Activated CD4-positive, alpha-beta T cell treated with anti-CD3 and anti-CD28 coated beads, Interleukin-2, amount 50 U/mL, for 16 hours (primary cell): ENCODE measurements at places on chromosomes 11 and 22.
A peak's percentile ranks its signal among the peaks of the same experiment; 100 is the strongest.

DNA sequence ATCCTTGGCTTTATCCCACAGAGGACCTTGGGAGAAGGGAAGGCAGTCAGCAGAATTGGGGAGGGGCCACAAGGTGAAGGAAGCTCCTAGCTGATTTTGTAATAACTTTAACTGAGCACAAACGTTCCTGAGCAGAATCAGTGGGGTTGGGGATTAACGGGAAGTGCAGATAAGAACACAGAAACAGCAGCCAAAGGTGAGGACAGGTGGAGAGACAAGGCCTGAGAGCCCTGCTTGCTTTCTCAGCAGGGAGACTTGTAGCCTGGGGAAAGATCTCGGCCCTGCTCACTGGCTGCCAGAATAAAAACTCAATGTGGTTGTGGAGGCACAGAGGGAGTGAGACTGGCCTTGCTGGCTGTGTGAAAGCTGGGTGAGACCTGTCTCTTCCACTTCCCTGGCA is 265.2 kb upstream of the FAT3 start:
- DNase-seq: no peak

DNA sequence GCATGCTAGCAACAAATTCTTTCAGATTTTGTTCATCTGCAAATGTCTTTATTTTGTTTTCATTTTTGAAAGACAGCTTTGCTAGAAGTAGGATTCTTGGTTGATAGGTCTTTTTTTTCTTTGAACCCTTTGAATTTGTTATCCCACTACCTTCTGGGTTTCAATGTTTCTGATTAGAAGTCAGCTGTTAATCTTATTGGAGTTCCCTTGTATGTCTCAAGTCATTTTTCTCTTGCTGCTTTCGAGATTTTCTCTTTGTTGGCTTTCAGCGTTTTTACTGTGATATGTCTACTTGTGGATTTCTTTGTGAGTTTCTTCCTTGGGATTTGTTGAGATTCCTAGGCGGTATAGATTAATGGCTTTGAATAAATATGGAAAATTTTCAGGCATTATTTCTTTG is 27.2 kb upstream of the MS4A8 start:
- DNase-seq: no peak

- DNase-seq: no peak
Measured at GRCh38 chr11:19919050-19919561, 206.5 kb downstream of the NAV2 start.

DNA sequence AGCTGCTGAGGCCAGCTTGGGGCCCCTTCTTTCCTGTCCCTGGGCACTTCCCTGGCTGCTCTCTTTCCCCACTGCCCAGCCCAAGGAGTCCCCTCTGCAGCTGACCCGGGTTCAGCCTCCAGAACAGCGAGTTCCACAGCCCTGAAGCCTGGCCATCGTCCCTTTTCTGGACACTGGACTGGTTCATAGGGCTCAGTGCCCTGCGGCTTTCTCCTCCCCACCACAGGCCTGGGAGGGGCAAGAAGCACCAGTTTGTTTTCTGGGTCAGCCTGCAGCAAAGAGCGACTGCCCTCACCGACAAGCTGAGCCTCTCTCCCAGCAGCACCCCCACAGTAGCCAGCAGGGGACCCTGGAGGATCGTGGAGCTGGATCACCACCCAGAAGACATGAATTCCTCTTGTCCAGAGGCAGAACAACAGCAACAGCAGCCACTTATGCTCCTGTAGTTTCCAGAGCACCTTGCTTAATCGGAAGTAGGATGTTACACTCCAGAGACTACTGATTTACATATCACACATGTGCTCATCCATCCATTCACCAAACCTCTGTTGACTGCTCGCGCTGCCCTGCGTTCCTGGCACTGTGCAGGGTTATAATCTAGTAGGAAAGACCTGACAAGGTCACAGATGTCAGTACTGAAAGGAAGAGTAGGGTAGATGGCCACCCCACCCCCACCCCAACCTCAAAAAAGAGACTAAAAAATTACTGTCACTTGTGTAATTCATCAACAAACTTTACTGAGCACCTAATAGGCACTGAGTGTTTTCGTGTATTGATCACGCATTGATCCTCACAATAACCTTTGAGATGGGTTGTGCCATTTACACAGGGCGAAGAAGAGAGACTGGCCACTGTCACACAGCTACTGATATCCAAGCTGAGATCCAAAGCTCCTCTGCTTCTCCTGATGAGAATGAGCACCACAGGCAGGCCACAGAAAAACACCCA is 13.0 kb upstream of the CXCR5 start:
- DNase-seq: peak; percentile 45

DNA sequence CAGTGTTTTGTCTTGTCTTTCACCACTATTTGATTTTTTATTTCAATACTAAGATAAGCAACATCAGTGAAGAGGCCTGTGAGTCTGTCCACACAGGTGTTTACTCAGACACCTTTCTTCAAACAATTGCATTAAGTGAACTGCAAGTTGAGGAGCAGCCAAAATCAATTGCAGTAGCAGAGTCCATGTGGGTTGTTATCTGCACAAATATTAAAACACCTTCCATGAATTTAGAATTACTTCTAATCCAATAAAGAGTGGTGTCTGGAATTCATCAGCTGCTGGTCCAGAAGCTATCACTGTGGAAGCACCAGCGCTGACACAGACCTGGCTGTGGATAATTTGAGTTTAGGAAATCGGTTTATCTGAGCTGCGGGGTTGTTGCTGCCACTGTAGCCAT is 83.5 kb upstream of the FAT3 start:
- DNase-seq: no peak

DNA sequence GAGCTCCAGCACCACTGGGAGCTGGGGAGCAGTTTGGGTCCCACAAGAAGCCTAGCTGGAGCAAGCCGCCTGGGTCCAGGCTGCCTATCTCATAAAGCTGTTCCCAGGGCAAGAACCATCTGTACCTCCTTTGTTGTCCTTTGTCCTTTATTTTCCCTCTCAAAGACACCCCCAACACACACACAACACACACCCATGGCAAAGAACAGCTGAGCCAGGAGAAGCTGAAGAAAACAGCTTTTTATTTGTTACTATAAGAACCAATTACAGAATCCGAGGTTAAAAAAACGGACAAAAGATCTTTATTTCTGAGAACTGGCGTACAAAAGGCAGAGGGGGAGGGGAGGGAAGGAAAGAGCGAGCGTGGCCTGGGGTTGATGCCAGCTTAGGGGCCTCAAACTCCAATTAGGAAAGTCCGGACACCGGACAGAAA is 1.7 kb upstream of the TUT1 start:
- DNase-seq: no peak
